ENCODE measurements at places on chromosomes 6 and 20. TPM values are rescaled to one million over a fixed set of nuclear protein-coding genes. Genes with fewer than 3 reads are reported as not detected.

- peak; percentile 66 for DNase-seq
Observed at GRCh38 chr6:148972481-148972880, 225.7 kb downstream of the UST start.

DNA sequence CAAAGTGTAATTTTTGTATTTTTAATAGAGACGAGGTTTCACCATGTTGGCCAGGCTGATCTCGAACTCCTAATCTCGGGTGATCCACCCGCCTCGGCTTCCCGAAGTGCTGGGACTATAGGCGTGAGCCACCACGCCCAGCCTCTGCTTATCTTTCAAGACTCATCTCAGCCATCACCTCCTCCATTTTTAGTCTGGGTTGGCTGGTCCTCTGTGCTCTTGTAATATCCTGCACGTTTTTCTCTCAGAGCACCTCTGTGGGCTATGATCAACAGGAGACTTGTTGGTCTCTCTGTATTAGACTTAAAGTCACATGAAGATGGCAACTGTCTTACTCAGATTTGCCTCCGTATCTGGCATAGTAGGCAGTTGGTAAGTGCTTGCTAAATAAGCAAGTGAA lies 7.6 kb downstream of the NOTCH4 start:
- DNase-seq, result no peak

GRCh38 chr6:39904946-39905639 lies 29.2 kb downstream of the MOCS1 start:
- DNase-seq, result no peak

GRCh38 chr6:124420116-124420840 lies 542.0 kb upstream of the RNF217 start:
- DNase-seq, result no peak

GRCh38 chr6:40135491-40136072 lies 201.3 kb upstream of the MOCS1 start:
- DNase-seq, result no peak

GRCh38 chr6:71103641-71104040 lies 146.8 kb upstream of the B3GAT2 start:
- no peak for DNase-seq

Gene KIZ
- total RNA-seq, result 13.1 TPM

Gene DPPA5
- total RNA-seq, result not detected

Gene CDC5L
- 20.4 TPM for total RNA-seq

Gene HMGCLL1
- not detected for total RNA-seq

All from activated CD8-positive, alpha-beta T cell treated with anti-CD3 and anti-CD28 coated beads for 36 hours (primary cell).